ENCODE measurements at places on chromosomes 6 and 20.

GRCh38 chr20:46358346-46359058 lies 47.9 kb downstream of the ELMO2 start:
- no peak for DNase-seq

GRCh38 chr20:44745598-44746366 lies at the start of gene KCNK15:
Gene KCNK15 (plus strand): TSS chr20:44745865. CDS start chr20:44745911, 46 bp downstream.
- DNase-seq: no peak

- no peak for DNase-seq
Observed at GRCh38 chr6:149900620-149901443, 2.9 kb upstream of the RAET1E start.

DNA sequence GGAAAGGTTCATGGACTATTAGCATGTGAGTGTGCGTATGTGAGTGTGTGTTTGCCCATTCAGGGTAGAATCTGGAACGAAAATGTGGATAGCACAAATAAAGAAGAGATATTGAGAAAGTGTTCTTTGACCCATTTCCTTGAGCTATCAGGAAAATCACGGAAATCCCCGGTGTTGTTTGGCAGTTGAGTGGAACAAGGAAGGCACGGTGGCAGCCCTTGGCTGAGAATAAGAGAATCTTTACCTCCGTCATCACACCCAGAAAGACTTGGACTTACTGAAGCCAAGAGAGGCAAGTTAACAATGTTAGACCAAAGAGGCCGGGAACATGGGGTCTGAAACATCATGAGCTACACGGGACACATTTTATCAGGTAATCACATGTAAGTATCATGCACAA lies 588.9 kb upstream of the BTBD3 start:
- DNase-seq: no peak

GRCh38 chr6:7697820-7698623 lies 27.9 kb upstream of the BMP6 start:
- DNase-seq: peak; percentile 89

- peak; percentile 62 for DNase-seq
Observed at GRCh38 chr20:16615199-16615598, 42.0 kb upstream of the KIF16B start.

DNA sequence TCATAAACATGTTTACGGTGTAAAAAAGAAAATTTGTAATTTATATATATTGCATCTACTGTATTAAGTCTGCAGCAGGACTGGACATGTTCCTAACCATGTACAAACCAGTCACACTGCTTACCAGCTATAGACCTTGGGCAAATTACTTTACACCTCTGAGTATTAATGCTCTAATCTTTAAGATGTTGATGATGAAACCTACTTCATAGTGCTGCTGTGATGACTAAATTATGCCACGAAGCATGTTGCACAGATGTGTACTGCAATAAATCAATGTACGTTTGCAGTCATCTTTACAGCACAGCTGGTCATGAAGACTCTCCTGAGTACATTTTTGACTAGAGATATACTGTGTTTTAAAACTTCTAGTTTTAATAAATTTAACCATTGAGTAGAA lies 42.6 kb downstream of the PRKN start:
- no peak for DNase-seq

DNA sequence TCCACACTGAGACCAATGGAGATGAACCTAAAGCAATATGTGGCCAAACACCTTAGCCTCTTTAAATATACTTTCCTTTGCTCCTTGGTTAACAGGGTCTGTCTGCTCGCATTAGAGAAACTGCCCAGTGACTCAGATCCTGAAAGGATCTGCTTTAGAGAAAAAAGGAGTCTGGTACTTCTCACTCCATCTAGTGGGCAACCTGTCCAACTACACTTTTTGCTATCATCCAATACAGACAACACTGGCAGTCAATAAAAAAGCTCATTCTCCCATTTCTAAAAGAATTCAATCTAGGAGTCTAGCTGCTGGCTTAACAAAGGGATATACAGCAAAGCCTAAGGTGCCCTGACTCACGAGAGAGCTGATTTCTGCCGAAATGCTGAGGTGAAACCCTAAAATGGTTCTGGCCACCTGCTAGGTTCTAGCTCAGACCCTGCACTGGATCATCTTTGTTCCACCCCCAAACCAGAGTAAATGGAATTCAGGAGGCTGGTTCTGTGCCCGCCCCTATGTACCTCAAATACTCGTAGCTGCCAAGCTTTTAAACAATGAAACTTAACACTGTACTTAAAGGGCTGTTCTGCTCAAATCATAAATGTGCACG lies 11.5 kb downstream of the GNL1 start:
- DNase-seq: peak; percentile 70

GRCh38 chr6:130848945-130849344 lies 21.7 kb downstream of the SMLR1 start:
- DNase-seq: no peak

GRCh38 chr6:34772940-34773339 lies 15.6 kb downstream of the SNRPC start:
- no peak for DNase-seq

DNA sequence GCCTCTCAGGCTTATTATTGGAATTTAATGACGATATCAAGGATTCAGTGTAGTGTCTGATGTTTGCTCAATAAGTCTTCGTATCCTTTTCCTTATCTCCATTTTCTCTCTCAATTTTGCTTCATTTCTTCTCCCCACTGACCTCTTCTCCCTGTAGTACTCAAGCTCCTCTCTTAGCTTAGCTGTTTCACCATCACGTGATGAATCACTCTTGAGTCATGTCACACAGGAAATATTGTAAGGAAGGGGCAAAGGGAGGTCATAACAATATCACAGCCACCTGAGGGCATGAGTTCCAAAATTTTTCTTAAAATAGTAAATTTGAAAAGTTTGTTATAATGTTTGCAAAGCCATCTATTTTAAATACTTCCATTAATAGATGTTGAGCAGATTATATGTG lies 392.2 kb upstream of the MARCKS start:
- DNase-seq: peak; percentile 69

DNA sequence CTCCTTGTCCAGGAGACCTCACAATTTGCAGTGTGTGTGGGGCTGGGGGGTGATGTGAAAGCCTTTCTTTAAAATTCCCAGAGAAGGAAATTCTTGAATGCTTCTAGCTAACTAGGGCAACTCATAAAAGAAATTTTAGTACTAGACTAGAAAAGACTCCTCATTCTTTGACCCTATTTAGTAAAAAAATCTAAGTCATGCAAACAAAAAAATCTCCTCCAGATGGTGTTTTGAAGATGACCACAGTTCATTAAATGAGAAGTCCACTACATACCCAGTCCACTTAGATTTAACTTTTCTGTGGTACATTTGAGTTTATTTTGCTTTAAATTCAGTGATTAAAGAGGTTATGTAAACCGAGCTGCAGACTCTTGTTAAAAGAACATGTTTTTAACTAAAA lies 67.5 kb downstream of the NDUFAF5 start:
- peak; percentile 82 for DNase-seq

DNA sequence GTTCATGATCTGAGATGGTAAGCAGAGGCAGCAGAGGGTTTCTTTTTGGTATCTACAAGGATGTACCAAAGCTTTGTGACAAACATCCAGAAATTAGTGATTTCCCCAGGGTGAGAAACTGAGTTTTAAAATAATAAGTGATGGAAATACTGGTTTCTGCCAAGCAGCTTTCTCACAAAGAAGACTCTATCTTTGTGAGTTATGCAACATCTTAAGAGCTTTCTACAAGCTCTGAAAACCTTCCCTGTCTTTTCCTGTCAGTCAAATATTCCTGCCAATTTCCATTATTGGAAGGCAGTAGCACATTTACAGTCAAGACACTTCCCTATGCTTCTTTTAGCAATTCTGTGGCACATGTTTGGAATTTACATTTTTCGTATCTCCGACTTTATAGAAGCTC lies 264.7 kb upstream of the SPTLC3 start:
- no peak for DNase-seq

GRCh38 chr20:5172903-5173463 lies 46.2 kb downstream of the CDS2 start:
- DNase-seq: no peak

DNA sequence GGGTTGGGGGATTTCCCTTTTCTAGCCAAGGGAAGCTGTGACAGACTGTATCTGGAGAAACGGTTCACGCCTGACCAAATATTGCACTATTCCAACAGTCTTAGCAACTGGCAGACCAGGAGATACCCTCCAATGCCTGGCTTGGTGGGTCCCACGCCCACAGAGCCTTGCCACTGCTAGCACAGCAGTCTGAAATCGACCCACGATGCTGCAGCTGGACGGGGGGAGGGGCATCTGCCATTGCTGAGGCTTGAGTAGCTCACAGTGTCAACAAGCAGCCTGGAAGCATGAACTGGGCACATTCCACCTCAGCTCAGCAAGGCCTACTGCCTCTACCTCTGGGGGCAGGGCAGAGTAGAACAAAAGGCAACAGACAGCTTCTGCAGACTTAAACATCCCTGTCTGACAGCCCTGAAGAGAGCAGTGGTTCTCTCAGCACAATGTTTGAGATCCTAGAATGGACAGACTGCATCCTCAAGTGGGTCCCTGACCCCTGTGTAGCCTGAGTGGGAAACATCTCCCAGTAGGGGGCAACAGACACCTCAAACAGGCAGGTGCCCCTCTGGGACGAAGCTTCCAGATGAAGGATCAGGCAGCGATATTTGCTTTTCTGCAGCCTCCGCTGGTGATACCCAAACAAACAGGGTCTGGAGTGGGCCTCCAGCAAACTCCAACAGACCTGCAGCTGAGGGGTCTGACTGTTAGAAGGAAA lies 89.9 kb upstream of the ECI2 start:
- peak; percentile 21 for DNase-seq

DNA sequence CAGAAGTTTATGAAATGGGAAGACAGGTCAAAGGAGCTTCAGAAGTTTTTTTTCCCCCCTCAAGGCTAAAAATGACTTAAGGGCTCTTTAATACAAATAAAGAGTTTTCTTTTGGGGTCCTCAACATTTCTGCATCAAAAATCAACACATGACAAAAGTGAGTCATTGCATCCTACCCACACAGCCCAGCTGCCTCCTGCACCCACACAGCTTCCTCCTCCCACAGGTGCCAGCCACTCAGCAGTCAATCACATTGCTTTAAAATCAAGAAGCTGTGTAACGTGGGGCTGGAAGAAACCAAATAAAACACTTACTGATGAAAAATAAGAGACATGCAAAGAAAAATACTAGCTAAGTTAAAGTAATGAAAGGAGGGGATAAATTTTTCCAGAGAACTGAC lies 68.5 kb downstream of the MAP3K5 start:
- no peak for DNase-seq

DNA sequence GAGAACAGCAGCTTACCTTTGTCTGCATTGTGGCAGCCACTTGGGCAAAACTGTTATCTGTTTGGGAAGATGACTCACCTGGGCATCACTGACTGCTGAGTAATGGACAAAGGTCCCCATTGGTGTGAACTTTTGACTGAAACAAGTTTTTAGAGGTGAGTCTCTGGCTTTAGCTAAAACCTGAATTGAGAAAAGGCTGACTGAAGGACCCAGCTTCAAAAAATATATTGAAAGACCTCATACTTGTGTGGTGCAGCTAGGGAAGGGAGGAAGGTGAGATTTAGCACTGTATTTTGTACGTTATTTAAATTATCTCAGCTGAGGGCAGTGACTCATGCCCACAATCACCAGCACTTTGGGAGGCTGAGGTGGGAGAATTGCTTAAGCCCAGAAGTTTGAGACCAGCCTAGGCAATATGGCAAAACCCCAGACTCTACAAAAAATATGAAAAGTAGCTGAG lies 4.5 kb upstream of the CITED2 start:
- DNase-seq: no peak

DNA sequence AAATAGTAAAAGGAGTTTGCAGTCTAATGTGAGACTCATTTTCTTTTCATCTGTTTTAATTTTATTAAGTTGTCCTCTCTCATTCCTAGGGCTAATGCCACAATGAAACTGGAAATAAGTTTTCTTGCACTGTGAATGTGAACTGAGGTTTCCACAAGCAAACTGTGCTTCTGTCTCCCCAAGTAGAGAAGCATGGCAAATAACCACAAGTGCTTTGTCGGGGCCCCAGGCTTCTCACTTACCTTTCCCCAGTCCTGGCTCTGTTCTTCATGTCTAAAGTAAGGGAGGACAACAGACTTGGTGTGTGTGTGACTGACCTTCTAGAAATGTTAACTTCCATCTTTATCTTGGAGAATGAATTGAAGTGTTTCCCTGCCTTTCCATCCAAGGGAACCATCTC lies 80.8 kb downstream of the CBFA2T2 start:
- DNase-seq: no peak
